ENCODE measurements at places on chromosomes 3 and 15. TPM values are rescaled to one million over a fixed set of nuclear protein-coding genes. Genes with fewer than 3 reads are reported as not detected.

The SCG3 gene
- total RNA-seq: not detected

The KNG1 gene
- total RNA-seq: not detected

The CLEC3B gene
- total RNA-seq: 0.29 TPM

The LRRK1 gene
- 0.66 TPM for total RNA-seq

DNA sequence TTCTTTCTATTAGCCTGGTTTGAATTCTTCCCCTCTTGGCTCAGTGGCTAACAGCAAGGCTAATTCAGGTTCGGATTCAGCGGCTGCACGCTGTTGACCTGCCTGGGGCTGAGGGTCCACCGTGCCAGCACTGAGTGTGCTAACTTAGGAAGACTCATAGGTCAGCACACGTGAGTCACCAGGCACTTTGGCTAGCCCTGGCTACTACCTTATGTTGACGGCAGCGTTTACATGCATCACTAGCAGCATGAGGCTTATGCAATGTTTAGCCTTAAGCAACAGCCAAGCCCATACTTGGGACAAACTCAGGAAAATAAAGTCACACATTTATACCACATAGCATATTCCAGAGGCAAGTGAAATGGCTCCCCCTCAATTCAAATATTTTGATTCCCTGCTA lies 137.7 kb downstream of the RAB11A start:
- no peak for DNase-seq

DNA sequence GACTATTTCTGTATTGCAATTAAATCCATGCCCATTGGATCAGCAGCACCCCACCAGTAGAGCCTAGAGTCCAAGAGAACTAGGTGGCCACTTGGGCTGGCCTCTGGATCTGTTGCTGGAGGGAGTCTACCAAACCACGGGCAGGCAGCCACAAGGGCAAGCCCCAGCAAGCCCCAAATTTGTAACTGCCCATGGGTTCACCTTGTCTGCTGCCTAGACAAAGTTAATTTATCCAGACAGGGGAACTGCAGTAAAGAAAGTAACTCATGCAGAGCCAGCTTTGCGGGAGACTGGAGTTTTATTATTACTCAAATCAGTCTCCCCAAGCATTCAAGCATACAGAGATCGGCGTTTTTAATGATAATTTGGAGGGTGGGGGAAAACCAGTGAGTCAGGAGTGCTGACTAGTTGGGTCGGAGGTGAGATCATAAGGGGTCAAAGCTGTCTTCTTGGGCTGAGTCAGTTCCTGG lies 74.0 kb upstream of the TERB2 start:
- no peak for DNase-seq

DNA sequence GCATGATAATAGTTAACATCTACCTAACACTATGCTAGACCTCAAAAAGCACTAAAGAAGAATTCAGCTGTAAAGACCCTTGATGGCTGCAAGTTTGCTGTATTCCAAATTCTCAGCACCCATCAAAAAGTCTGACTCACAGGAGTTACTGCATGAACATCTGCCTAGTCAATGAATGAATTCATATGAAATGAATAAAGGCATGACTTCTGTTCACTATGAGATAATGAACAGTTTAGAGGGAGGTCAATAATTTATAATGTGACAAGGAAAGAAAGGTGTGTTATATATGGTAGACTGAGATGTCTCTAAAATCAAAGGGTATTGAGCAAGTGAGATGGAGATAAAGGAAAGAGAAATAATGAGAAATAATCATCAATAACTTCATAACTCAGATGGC lies 508.2 kb upstream of the TGFBR2 start:
- DNase-seq: no peak

DNA sequence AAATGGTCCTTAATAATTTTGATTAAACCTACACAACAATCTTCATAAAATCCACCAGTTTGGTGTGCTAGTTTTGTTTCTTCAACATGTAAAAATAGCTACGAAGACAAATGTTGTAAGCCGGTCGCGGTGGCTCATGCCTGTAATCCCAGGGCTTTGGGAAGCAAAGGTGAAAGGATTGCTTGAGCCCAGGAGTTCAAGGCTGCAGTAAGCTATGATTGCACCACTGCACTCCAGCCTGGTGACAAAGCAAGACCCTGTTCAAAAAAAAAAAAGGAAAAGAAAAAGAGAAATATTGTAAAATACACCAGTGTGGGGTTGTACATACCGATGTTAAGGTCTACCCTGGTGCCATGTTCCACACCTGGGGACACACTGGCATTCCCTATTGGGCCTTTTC lies 75.1 kb downstream of the LDHAL6B start:
- no peak for DNase-seq

- no peak for DNase-seq
These were observed 38.4 kb upstream of the MEIS2 start for GRCh38 chr15:37138591-37139215.

- peak; percentile 46 for DNase-seq
These were observed 27.1 kb downstream of the CGGBP1 start for GRCh38 chr3:88031642-88032077.

DNA sequence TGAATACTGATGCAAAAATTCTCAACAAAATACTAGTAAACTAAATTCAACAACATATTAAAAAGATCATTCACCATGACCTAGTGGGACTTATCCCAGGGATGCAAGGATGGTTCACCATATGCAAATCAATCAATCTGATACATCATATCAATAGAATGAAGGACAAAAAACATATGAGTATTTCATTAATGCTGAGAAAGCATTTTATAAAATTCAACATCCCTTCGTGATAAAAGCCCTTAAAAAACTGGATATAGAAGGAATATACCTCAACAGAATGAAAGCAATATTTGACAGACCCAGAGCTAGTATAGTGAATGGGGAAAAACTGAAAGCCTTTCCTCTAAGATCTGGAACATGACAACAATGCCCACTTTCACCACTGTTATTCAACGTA lies 43.0 kb upstream of the FBN1 start:
- no peak for DNase-seq

DNA sequence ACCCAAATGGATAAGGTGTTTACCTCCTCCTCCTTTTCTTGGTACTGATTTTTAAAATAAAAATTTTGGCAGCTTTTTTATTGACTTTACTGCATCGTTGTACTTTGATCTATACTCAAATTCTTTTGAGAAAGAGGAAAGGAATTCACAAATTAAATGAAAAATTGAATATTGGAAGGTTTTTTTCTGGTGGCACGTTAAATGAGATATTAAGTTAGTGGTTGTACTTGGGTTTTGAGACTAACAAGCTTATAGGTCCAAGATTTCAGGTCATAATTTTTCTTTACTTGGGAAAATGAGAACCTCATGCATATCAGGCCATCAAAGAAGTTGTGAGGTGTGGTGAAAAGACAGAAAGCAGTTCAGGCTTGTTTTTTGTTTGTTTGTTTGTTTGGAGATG lies 14.1 kb downstream of the RPLP1 start:
- DNase-seq: no peak

Data from activated CD8-positive, alpha-beta T cell treated with anti-CD3 and anti-CD28 coated beads, Interleukin-2, amount 10 ng/mL, durations not matched to agents 7 days and 5 days (primary cell).